ENCODE measurements at places on chromosomes 3 and 15.

GRCh38 chr3:148318240-148318639 lies 379.5 kb upstream of the AGTR1 start:
- DNase-seq, result no peak
- H3K27ac ChIP-seq, result no peak overlapping the region
- no peaks in the 10 kb centered on the region for H3K4me1 ChIP-seq
- no peaks in the 10 kb centered on the region for H3K27me3 ChIP-seq
- H3K36me3 ChIP-seq, result no peaks in the 10 kb centered on the region

- H3K27me3 ChIP-seq, result peaks cover 60% of the 10 kb centered on the region
- H3K4me1 ChIP-seq, result peaks cover 25% of the 10 kb centered on the region
- H3K4me3 ChIP-seq, result no peak overlapping the region
- no peak overlapping the region for H3K27ac ChIP-seq
Observed at GRCh38 chr3:181712226-181712552, 464 bp downstream of the SOX2 start.

- H3K4me3 ChIP-seq, result no peak overlapping the region
- H3K27ac ChIP-seq, result no peak overlapping the region
- DNase-seq, result no peak
- H3K27me3 ChIP-seq, result no peaks in the 10 kb centered on the region
- H3K36me3 ChIP-seq, result no peaks in the 10 kb centered on the region
- peaks cover 24% of the 10 kb centered on the region for H3K4me1 ChIP-seq
Observed at GRCh38 chr15:80990955-80991354, 1.3 kb upstream of the MESD start.

DNA sequence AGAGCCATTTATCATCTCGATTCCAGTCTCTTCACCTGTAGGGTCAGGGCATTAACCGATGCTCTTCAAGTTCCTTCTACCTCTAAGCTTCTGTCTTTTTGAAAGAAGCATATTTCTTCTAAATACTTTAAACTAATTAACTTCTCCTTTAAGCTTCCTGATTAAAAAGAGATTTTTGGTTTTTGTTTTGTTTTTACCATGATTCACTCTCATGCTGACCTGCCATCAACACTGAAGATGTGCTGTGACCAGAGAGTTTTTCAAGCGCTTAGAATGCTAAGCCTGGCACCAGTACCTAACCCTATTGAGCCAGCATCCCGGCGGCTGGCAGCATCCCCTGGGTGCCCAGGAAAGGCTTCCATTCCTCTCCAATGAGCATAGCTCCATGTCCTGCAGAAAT lies 89.3 kb downstream of the FOXP1 start:
- H3K27me3 ChIP-seq, result no peaks in the 10 kb centered on the region
- peaks cover 36% of the 10 kb centered on the region for H3K4me1 ChIP-seq
- peak overlapping the region; percentile 37 for H3K4me3 ChIP-seq
- peak; percentile 25 for DNase-seq
- peak overlapping the region; percentile 80 for H3K27ac ChIP-seq
- peaks cover 10% of the 10 kb centered on the region for H3K36me3 ChIP-seq

DNA sequence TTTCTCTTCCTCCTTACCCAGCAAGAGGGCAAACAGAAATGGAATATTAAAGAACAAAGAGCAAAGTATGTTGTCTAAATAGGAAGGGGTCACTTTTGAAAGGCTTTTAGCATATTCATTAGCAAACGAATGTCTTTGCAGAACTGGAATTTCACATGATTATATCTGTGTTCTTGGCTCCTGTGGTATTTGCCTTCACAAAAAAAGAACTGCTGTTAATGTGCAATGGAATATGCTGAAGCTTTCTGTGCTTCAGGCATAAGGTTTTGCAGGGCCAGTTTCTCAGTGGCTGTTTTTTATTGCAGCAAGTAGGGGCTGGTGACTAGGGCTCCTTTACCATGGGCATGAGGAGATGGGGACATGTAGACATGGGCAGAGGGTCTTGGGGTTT lies 173.4 kb downstream of the USP13 start:
- DNase-seq, result no peak
- H3K4me1 ChIP-seq, result no peaks in the 10 kb centered on the region
- no peak overlapping the region for H3K27ac ChIP-seq
- no peaks in the 10 kb centered on the region for H3K27me3 ChIP-seq
- no peaks in the 10 kb centered on the region for H3K36me3 ChIP-seq

DNA sequence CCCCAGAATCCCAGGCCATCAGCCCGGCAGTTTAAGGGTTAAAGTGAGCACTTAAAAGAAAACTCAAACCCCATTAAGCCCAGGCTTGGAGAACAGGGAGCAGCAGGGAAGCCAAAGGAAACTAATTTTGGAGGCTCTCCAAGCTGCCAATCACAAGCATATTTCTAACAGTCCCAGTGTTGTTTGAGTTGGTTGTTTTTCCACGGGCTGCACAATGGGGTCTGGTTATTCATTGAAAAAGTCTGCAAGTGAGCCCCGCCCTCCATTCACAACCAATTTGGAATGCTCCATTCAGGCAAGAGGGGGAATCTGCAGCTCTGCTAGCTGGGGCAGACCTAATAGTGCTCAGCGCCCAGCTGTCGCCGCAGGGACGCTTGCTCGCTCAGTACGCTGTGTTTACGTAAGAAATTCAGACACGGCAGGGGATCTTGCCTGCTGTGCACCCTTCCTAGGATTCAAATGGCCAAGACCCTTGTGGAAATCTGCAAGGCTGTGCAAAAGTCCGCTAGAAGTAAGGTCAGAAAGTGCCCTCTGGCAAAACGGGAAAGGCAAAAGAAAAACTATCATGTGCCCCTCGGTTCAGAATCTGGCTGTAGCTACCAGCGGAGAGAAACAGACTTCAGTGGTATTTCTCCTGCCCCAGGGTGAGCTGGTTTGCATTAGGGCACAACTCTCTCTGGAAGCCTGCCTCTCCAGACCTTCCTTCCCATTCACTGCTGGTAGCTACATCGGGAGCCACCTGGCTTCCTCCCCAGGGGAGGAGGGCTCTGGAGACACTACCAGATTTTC lies 11.0 kb downstream of the ETV5 start:
- H3K27ac ChIP-seq, result no peak overlapping the region
- no peaks in the 10 kb centered on the region for H3K36me3 ChIP-seq
- peaks cover 9% of the 10 kb centered on the region for H3K4me1 ChIP-seq
- H3K27me3 ChIP-seq, result peaks cover 30% of the 10 kb centered on the region

- no peak overlapping the region for H3K27ac ChIP-seq
- H3K4me3 ChIP-seq, result no peak overlapping the region
- no peaks in the 10 kb centered on the region for H3K4me1 ChIP-seq
- no peaks in the 10 kb centered on the region for H3K36me3 ChIP-seq
Observed at GRCh38 chr3:69435274-69436265, 49.7 kb upstream of the FRMD4B start.

GRCh38 chr3:141250828-141251227 lies 19.2 kb downstream of the PXYLP1 start:
- no peak overlapping the region for H3K27ac ChIP-seq
- no peaks in the 10 kb centered on the region for H3K36me3 ChIP-seq

DNA sequence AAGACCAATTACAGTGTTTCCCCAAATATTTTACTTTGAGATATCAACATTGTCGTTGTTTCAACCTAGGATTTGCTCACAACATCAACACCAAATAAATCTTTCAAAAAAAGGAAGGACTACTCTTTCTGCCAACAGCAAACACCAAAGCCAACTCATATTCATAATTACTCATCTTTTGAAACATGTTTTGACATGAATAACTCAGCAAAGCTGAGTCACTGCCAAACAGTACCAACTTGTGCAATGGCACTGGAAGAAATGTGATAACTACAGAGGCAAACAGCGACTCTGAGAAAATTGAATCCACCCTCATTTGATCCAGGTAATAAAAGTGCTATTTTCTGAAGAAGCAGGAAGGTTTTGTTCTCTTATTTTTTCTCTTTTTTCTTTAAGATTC lies 67.2 kb downstream of the PEX5L start:
- no peaks in the 10 kb centered on the region for H3K4me1 ChIP-seq
- no peak overlapping the region for H3K27ac ChIP-seq
- H3K4me3 ChIP-seq, result no peak overlapping the region
- DNase-seq, result no peak
- H3K36me3 ChIP-seq, result no peaks in the 10 kb centered on the region

DNA sequence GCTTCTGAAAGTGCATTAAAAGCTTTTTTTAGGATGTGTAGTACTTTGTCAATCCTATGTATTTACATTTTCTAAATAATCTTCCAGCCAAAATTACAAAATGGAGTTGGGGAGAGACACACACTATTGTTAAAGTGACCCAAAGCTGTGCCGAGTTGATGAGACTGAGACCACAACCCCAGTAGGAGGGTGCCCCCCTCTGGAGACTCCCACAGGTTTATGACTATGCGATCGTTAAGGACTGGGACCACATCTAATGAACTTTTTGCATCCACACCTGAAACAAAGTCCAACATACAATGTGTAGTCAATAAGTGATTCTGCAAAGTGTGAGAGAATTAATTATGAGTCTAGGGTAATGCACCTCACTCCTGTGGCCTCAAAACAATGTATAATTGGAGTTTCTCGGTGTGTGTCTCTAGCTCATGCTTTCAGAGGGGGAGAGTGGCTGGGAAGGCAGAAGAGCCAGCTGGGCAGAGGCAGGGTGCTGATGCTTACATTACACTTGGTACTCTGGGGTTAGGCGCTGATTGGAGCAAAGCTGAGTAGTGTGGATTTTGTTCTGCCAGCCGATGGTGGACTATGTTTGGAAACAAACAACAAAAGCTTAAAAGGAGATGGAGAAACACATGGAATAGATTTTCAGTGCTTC lies 102.8 kb downstream of the KCNH8 start:
- peaks cover 5% of the 10 kb centered on the region for H3K4me1 ChIP-seq
- H3K27me3 ChIP-seq, result no peaks in the 10 kb centered on the region
- H3K36me3 ChIP-seq, result no peaks in the 10 kb centered on the region
- no peak for DNase-seq
- no peak overlapping the region for H3K4me3 ChIP-seq

- peak overlapping the region; percentile 89 for H3K27ac ChIP-seq
- DNase-seq, result no peak
- peaks cover 43% of the 10 kb centered on the region for H3K4me1 ChIP-seq
- H3K4me3 ChIP-seq, result peak overlapping the region; percentile 70
Observed at GRCh38 chr15:31325595-31326155, 960 bp upstream of the KLF13 start.

DNA sequence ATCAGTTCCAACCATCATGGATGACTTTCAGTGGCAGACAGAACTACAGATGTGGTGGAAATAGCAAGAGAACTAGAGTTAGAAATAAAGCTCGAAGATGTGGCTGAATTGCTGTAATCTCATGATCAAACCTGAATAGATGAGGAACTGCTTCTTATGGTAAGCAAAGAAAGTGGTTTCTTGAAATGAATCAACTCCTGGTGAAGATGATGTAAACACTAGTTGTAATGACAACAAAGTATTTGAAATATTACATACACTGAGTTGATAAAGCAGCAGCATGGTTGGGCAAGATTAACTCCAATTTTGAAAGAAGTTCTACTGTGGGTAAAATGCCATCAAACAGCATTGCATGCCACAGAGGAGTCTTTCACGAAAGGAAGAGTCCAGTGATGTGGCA lies 131.7 kb upstream of the FAM3D start:
- H3K27ac ChIP-seq, result no peak overlapping the region
- no peaks in the 10 kb centered on the region for H3K27me3 ChIP-seq
- DNase-seq, result no peak
- H3K4me1 ChIP-seq, result no peaks in the 10 kb centered on the region
- H3K4me3 ChIP-seq, result no peak overlapping the region

GRCh38 chr3:196976941-196977340 lies 8.3 kb upstream of the PIGZ start:
- DNase-seq, result no peak
- H3K4me3 ChIP-seq, result no peak overlapping the region
- no peaks in the 10 kb centered on the region for H3K27me3 ChIP-seq
- no peaks in the 10 kb centered on the region for H3K36me3 ChIP-seq
- H3K27ac ChIP-seq, result no peak overlapping the region

- no peak for DNase-seq
- no peak overlapping the region for H3K4me3 ChIP-seq
- H3K4me1 ChIP-seq, result no peaks in the 10 kb centered on the region
- no peaks in the 10 kb centered on the region for H3K27me3 ChIP-seq
Observed at GRCh38 chr3:40765884-40766283, 241.1 kb downstream of the ZNF621 start.

DNA sequence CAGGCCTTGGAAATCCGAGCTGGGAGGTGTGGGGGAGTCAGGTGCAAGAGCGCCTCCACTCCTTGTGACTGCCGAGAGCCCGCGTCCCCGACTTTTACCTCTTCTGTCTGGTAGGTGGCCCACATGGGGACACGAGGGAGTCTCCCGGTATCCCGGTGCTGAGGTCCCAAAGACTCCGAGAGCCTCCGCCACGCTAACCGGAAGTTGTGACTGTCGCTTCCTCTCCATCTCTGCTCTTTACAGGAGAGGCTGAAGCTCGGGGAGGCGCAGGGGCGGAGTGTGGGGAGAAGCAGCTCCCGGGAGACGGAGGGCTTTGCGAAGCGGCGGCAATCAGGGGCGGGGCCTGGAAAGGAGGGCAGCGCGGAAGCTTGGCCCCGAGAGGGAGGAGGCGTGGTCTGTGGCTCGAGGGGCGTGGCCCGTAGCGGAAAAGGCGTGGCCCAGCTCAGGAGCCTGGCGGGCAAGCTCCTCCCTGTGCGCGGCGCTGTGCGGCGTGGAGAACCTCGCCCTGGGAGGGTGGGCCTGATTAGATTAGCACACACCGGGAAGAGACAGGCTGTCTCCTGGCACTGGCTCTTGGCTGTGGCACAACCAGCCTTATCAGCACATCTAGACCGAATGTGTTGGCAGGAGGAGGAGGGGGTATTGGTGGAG lies 143.9 kb downstream of the GABRB3 start:
- no peak for DNase-seq
- no peaks in the 10 kb centered on the region for H3K36me3 ChIP-seq
- H3K27me3 ChIP-seq, result no peaks in the 10 kb centered on the region
- no peak overlapping the region for H3K4me3 ChIP-seq

- no peak overlapping the region for H3K27ac ChIP-seq
- H3K36me3 ChIP-seq, result peaks cover 3% of the 10 kb centered on the region
- no peaks in the 10 kb centered on the region for H3K27me3 ChIP-seq
- no peaks in the 10 kb centered on the region for H3K4me1 ChIP-seq
- DNase-seq, result no peak
Observed at GRCh38 chr3:197125636-197126035, 96.0 kb upstream of the MELTF start.

- no peak overlapping the region for H3K4me3 ChIP-seq
- no peaks in the 10 kb centered on the region for H3K36me3 ChIP-seq
- H3K27me3 ChIP-seq, result no peaks in the 10 kb centered on the region
Observed at GRCh38 chr15:69798481-69799250, 299.1 kb downstream of the TLE3 start.

DNA sequence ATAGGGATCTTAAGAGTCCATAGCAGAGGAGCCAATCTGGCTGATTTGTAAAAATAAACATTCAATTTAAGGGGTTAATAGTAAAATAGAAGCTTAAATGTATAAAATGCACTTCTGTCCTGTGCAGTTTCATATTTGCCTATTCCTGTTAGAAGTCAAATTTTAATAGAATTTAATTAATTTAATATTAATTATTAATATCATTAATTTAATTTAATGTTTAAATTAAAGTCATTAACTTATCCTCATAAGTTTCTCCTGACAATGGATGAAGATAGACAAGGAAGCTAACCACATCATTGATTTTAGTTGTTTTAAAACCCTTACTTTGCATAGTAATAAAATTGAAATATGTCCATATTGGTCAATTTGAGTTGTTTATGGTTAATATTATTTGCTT lies 1096.2 kb upstream of the EPHA6 start:
- no peak overlapping the region for H3K27ac ChIP-seq
- H3K27me3 ChIP-seq, result no peaks in the 10 kb centered on the region
- H3K4me1 ChIP-seq, result no peaks in the 10 kb centered on the region
- H3K36me3 ChIP-seq, result no peaks in the 10 kb centered on the region
